ENCODE measurements at places on chromosomes 7 and 10.

GRCh38 chr7:141362580-141363435 lies 188.4 kb upstream of the AGK start:
- DNase-seq: peak; percentile 95

GRCh38 chr10:9545073-9545472 lies 1472.6 kb upstream of the CELF2 start:
- DNase-seq: no peak

GRCh38 chr7:133851411-133851810 lies 275.7 kb upstream of the LRGUK start:
- peak; percentile 76 for DNase-seq

- no peak for DNase-seq
Measured at GRCh38 chr10:110529596-110530011, 31.9 kb downstream of the DUSP5 start.

DNA sequence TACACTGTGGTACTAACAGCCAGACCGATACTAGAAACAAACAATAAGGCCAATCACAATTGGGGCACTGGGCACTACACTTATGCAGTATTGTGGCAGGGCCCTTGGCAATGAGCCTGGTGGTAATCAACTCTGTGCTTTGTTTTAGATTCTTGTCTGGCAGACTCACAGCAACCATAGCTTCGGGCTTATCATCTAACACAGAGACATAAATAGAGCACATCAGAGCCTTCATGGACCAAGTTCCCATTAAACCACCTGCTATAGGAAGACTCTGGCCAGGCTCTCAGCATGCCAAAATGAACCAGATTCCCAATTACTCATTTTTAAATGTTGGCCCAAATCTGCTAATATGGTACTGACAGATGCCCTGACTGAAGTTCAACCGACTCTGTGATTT lies 218.6 kb downstream of the DGKI start:
- DNase-seq: no peak

DNA sequence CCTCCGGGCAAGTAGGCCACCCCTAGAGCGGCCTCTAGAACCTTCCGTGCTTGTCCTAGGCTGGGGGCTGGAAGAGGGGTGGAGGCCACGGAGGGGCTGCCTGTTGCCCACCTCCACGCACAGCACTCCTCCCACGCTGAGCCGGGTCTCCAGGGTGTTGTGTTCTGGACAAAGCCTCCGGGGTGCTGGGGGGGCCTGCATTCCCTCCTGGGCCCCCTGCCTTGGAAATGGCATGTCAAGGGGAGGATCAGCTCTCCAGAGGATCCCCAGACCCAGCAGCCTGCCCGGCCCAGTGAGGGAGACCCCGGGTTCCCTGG lies 8.1 kb upstream of the TTYH3 start:
- DNase-seq: no peak

- DNase-seq: no peak
Measured at GRCh38 chr10:18476076-18476647, 175.2 kb downstream of the NSUN6 start.

DNA sequence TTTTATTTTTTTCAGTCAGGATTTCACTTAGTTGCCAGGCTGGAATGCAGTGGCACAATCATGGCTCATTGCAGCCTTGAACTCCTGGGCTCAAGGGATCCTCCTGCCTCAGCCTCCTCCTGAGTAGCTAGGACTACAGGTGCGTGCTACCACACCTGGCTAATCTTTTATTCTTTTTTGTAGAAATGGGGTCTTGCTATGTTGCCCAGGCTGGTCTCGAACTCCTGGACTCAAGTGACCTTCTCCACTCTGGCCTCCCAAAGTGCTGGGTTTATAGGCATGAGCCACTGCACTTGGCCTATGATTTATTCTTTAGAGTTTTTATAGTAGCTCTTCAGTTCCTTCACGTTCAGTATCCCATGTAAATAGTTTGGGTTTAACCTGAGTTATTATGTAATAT lies 5.5 kb downstream of the SND1 start:
- DNase-seq: no peak

DNA sequence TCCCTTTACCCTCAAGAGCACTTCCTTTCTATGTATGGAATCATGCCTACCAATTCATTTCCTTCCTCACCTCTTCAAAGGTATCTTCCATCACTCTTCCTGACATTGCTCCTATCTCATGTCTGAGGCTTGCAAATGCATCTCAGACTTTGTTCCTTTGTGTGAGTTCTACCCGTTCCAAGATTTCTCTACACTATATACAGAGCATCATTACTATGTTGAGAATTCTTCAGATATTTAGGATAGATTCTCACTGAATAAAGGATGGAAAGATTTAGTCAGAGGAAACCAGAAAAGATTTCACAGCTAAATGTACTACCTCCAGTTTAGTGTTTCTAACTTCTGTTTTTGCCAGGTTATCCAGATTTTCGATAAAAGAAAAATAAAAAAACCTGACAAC lies 462.7 kb downstream of the PHTF2 start:
- no peak for DNase-seq

DNA sequence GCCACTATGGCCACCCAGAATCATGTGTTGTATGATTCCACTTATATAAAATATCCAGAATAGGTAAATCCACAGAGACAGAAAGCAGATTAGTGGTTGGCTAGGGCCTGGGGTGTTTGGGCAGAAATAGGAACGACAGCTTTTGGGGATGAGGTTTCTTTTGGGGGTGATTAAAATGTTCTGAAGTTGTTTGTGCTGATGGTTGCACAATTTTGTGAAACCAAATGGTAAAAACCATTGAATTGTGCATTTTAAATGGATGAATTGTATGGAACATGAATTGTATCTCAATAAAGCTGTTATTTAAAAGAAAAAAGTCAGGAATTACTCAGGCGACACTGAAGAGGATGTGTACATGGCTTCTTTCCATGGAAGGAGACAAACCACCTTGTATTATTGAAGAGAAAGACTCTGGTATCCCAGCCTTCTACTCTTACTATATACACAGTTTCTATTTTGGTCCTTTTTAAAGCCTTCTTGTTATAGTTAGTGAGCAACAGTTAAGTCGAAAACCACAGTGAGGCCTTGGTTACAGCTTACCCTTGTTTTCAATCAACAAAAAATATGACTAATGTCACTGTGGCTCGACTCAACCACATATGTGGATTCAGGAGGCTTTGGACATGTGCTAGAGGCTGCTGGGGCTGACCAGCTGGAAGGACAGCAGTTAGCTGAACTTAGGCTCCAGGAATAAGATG lies 57.1 kb upstream of the KMT2E start:
- DNase-seq: peak; percentile 95

GRCh38 chr10:119007211-119007574 lies 22.3 kb upstream of the NANOS1 start:
- DNase-seq: no peak

- no peak for DNase-seq
Measured at GRCh38 chr10:91541481-91541880, 91.4 kb downstream of the PPP1R3C start.

DNA sequence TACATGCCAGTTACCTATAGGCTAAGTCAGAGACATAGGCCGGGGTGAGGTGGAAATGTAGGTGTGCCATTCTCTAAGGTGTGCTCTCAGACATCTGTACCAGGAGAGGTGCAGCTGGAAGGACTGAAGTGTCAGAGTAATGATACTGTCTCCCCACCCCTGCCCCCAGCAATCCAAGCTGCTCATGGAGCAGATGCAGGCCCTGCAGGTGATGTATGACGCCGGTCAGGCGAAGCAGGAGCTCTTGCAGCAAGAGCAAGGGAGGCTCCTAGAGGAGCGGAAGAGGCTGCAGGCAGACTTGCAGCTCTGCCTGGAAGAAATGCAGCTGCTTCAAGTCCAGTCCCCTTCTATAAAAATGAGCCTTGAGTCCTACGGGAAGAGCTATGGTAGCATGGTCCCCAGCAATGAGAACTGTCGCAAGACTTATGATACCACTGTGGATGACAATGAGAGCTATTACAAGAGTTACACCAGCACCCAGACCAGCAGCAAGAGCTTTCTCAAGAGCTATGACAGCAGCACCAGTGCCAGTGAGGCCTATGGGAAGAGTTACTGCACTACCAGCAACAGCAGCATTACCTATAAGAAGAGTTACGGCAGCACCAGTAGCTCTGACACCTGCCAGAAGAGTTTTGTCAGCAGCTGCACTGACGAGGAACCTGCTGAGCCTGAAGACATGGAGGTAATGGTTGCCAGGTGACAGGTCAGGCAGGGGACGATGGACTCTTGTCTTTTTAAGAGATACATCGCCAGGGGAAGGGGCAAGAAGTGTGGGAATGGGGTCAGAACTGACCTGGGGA lies 18.4 kb upstream of the FLNC start:
- no peak for DNase-seq

- no peak for DNase-seq
Measured at GRCh38 chr10:74994854-74995253, 116.6 kb upstream of the SAMD8 start.

GRCh38 chr7:28627263-28627653 lies 214.9 kb downstream of the CREB5 start:
- DNase-seq: no peak
